ENCODE measurements at places on chromosomes 13 and 19. TPM values are rescaled to one million over a fixed set of nuclear protein-coding genes. Genes with fewer than 3 reads are reported as not detected.

- DNase-seq = no peak
Observed at GRCh38 chr13:90070362-90070761, 1277.1 kb upstream of the MIR17HG start.

DNA sequence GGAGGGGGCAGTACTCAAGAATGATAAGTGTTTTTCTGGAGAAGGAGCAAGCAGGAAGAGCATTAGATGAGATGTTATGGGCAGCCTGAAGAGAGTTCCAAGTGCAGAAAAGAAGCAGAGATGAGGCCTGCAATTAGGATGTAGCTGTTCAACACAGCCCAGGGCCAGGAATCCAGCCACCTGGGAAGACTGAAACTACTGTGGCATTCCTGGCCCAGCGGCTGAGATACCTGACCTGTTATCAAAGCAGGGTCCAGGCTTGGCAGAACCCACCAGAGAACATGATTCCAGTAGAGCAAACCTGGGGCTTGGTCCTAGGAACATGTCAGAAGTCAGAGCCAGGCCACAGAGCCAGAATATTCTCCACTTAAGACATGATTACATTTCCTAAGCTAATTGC is 73.3 kb upstream of the LRCH1 start:
- DNase-seq = no peak

DNA sequence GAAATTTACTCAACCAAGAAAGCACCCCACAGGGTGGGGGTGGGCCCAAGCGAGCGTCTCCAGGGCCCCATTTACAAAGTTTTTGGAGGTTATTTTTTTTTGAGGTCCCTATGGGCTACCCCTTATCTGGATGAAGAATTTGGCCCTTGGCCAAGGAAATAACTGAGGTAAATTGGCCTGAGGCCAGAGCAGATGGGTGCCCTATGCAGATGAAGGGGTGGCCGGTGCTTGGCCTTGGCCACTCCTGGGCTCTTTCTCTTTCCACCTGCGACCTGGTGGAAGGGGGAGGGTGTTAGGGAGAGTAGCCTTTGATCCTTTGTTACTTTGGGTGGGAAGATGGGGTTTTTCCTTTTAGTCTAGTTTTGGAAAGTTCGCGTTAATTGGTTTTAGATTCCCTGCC is 15.5 kb downstream of the ZNF701 start:
- DNase-seq = no peak

DNA sequence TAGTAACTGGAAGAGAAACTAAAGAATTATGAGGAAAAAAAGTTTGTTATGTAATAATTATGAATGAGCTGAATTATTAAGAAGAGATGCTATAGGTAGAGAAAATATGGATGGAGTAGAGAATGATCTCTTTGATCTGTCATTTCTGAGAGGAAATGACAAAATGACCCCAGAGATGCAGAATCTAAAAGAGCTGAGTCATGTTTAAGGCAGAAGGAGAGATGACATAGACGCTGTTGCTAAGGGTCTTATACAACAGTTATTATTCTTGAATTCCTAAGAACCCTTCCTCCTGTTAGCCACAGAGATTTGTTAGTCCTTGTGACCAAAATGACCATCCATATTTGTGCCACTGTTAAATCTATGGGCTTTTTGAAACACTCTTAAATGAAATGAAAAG is 58.3 kb upstream of the FREM2 start:
- no peak for DNase-seq

The PCDH8 gene
- 1.2 TPM for total RNA-seq

All from WTC11 (cell line).